Activated T-helper 1 cell treated with Interleukin-2 at 50 U/mL for 16 hours (primary cell): ENCODE measurements at places on chromosomes 11 and 22.

GRCh38 chr11:112453601-112454577 is 193.2 kb upstream of the PLET1 start:
- no peak for DNase-seq

- no peak for DNase-seq
These were observed 99.5 kb downstream of the DBX1 start for GRCh38 chr11:20060647-20061205.

GRCh38 chr11:11284481-11284880 is 68.6 kb downstream of the CSNK2A3 start:
- no peak for DNase-seq

DNA sequence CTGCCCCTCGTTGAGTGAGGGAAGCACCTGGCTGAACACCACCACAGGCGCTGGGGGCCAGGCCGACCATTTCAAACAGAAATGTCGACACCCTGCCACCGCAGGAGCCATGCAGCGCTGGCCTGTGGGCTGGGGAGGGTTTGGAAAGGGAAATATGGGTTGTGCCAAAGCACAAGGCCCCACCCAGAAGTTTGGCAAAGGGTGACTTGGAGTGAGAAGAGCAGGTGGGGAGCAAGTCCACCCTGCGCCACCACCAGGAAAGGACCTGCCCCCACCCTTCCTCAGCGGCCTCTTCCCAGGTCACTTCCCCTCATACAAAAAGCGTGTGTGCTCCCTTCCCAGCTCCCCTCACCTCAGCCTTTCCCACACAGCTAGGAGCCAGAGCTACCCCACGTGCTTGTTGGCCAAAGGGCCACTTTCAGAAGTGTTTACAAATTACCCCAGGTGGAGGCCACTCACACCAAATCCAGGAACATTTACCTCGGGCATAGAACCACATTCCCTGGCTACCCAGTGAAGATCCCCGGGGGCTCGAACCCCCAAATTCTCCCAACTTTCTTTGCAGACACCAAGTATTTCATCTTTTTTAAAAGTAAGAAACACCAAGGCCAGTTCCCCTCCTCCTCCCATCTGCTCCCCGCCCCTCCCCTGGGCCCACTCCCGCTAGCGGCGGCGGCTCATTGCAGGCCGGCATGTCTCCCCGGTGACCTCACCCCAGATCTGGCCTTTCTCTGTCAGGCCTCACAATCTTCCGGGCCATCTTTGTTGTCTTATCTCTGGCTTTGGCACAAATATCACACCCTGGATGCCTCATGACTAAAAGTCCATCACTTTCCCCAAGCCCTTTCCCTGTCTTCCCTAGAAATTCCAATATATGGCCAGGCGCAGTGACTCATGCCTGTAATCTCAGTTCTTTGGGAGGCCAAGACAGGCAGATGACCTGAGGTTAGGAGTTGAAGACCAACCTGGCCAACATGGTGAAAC is 20.5 kb upstream of the SCGB1A1 start:
- DNase-seq = no peak

DNA sequence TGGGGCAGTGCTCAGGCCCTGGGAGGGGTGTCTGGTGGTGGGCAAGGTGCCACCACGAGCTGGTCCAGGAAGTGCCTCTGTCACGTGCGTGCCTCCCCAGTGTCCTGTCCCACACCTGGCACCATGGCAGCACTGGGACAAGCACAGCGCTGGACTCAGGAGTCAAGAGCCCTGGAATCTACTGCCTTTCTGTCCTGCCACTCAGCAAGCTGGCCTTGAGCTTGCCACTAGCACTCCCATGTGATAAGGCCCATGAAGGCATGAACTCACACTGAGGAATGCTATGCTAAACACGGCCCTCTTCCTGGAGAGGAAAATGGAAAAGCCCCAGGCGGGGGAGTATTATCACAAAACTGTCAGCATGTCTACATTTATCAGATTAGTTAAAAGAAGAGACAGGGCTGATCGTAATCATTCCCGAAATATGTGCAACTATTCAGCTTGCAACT is 50.7 kb upstream of the SLC35C1 start:
- no peak for DNase-seq

- DNase-seq = no peak
These were observed 114.4 kb downstream of the NCAM1 start for GRCh38 chr11:113075586-113076095.

DNA sequence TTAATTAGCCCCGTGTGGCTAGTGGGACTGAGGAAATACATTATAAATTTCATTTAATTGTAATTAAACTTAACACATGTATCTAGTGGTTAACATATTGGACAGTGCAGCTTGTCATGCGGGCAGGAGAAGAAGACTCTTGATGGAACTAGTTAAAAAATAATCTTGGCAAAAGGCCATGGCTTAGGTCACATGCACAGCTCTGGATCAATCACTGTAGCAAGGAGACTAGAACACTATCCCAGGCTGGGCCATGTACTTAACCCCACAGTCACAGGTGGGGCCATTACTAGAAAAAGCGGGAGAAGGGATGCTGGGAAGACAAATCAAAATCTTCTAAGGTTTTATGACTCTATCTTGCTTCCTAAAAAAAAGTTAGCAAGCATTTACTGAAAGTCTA is 8.7 kb upstream of the HEPACAM start:
- no peak for DNase-seq

- no peak for DNase-seq
These were observed 3.6 kb upstream of the INPP5J start for GRCh38 chr22:31119026-31119717.

DNA sequence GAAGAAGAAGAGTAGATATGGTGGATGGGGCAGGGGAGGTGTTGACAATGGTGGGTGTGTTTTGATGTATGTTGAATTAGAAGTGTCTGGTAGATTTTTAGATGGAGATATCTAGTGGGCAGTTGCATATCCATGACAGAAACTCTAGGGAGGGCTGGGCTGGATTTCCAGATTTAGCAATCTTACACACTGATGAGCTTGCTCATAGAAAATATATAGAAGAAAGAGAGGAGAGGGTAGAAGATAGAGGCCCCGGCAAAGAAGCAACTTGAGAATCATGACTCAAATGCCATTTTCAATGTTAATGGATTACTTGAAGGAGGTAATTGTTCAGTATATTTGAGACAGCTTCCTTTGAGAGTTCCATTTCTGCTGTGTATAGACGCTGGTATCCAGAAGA is 8.2 kb downstream of the REXO2 start:
- no peak for DNase-seq

DNA sequence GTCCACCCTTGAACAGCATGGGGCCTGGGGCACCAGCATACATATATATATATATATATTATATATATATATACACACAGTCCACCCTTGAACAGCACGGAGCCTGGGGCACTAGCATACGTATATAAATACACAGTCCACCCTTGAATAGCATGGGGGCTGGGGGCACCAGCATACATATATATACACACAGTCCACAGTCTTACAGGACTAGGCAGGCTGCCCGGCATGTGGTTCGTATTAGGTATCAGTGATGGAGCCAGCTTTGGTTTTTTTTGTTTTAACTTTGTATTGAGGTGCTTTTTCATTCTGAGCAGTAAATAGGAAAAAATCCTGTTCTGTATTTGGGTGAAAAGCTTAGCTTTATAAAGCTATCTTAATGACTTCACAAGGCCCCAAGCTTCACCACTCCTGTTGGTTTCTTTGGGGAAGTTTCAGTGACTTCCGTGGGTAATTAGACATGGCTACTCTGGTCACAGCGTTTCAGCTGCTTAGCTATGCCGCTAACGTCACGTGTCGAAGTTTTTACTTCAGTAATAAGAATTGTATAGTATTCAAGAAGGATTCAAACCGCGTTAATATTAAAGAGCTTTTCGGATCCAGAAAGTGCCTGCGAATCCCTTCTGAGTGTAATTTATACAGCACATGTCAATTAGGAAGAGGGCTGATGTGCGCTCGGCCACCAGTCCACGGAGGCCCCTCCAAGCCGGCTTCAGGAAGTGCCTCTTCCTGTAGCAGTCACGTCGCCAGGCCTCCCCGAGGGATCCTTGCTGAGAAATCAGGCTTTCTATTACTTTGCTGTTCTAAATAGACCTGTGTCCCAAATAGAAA is 179.7 kb downstream of the TBC1D22A start:
- no peak for DNase-seq
